ENCODE measurements at places on chromosomes 3 and 15.

DNA sequence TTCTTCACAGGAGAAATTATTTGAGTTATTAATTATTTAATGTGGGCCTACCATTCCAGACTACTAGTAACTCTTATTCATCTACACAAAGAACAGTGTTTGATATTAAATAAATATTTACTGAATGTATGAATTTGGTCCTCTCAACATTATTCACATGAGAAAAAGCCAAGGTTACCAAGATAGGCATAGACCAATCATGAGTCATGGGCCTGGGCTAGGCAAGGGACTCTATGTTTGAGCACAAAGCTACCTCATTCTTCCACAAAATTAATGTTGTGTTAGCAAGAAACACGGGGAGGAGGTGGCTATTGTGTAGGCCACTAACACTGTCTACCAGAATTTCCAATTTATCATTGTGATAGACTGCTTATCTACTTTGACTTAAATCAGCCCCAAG, 115.7 kb downstream of the SERPINI1 start:
- H3K4me1 ChIP-seq: no peaks in the 10 kb centered on the region
- DNase-seq: no peak
- peaks cover 9% of the 10 kb centered on the region for H3K27me3 ChIP-seq
- no peak overlapping the region for H3K27ac ChIP-seq

GRCh38 chr3:41239587-41239986, 40.3 kb downstream of the CTNNB1 start:
- H3K4me3 ChIP-seq: no peak overlapping the region
- no peaks in the 10 kb centered on the region for H3K27me3 ChIP-seq
- no peak overlapping the region for H3K27ac ChIP-seq
- peaks cover 7% of the 10 kb centered on the region for H3K36me3 ChIP-seq
- peaks cover 8% of the 10 kb centered on the region for H3K4me1 ChIP-seq
- no peak for DNase-seq

GRCh38 chr3:195821403-195822130, 9.8 kb upstream of the MUC4 start:
- H3K27ac ChIP-seq: no peak overlapping the region
- H3K27me3 ChIP-seq: peaks cover 19% of the 10 kb centered on the region
- peaks cover 5% of the 10 kb centered on the region for H3K4me1 ChIP-seq
- no peaks in the 10 kb centered on the region for H3K36me3 ChIP-seq
- no peak overlapping the region for H3K4me3 ChIP-seq

DNA sequence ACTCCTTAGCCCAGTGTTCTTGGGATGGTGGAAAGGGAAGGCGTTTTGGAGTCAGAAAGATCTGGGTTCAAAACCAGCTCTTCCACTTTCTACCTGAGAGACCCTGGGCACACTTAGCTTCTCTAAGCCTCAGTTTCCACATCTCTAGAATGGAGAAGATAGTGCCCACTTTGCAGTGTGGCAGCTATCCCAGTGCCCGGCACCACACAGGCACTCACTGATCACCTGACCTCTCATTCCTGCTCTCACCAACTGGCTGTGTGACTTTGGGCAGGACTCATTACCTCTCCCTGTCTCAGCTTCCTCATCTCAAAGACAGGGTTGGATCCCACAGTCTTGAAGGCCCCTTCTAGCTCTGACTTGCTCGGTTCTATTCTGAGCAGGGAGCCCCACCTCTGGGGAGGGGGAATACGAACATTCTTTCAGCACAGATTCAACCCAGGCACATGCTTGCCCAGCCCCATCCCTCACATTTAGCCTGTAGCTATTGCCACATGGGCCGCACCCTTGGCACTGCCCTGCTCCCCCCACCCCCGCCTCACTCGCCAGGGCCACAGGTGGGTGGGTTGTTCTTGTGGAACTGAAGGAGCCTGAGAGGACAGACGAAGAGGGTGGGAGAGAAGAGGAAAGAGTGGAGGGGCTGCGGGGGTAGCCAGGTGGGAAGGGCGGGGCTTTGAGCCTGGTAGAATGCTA, 39.2 kb downstream of the EPHB3 start:
- H3K27ac ChIP-seq: no peak overlapping the region
- peaks cover 10% of the 10 kb centered on the region for H3K36me3 ChIP-seq
- no peak for DNase-seq
- peak overlapping the region; percentile 25 for H3K4me3 ChIP-seq

DNA sequence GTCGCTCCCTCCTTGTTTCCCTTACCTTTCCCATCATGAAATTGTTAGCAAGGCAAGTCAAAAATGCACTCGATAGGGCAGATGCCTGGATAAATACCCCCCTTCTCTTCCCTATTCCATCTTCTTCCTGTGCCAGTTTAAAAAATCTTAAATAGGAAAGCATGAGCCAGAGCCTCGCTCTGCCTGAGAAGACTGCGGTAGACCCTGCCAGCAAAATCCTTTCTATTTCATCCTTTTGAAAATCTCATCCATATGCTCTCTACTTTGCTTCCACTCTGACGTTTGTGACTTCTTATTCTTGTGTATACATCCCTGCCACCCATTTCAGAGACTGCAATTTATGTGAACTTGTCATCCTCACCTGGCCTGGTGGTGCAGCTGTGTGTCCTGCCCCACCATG, 114.6 kb upstream of the ETV5 start:
- no peaks in the 10 kb centered on the region for H3K4me1 ChIP-seq
- peaks cover 4% of the 10 kb centered on the region for H3K36me3 ChIP-seq
- no peak for DNase-seq
- peaks cover 49% of the 10 kb centered on the region for H3K27me3 ChIP-seq

- peaks cover 9% of the 10 kb centered on the region for H3K36me3 ChIP-seq
- H3K27me3 ChIP-seq: no peaks in the 10 kb centered on the region
- no peak for DNase-seq
- H3K4me3 ChIP-seq: no peak overlapping the region
These were observed 85.5 kb downstream of the LRRC28 start for GRCh38 chr15:99336794-99337193.

DNA sequence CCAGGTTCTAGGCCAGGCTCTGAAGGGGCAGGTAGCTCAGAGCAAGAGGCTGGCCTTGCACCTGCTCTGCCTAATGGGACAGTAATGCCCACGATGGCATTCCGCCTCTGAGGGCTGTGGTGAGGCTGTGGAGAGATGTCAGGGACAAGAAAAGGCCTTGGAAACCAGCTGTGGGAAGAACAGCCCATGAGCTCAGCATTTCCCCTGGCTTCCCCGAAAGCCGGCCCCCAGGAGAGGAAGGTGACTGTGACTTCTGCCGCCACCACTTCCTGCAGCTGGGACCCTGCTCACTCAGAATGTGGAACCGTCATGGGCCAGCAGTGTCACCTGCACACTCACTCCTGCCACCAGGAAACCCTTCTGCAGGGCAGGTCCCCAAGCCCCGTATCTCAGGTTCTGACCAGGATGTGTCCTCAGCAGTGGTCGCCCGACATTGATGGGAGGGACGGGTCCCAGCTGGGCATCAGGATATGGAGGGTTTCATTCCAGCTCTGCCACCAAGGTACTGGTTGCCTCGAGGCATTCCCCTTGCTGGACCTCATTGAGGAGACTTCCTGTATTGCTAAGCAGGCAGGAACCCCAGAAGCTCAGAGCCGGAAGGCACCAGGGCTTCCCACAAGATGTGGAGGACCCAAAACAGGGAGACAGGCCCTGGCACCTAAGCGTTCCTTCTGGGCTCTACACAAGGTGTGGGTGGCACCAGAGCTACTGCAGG, 30.7 kb downstream of the SEMA7A start:
- DNase-seq: no peak
- H3K4me3 ChIP-seq: peak overlapping the region; percentile 68
- peaks cover 7% of the 10 kb centered on the region for H3K27me3 ChIP-seq
- peak overlapping the region; percentile 71 for H3K27ac ChIP-seq

- no peak for DNase-seq
- H3K4me3 ChIP-seq: no peak overlapping the region
- no peaks in the 10 kb centered on the region for H3K36me3 ChIP-seq
- H3K4me1 ChIP-seq: no peaks in the 10 kb centered on the region
These were observed 52.1 kb downstream of the TIPARP start for GRCh38 chr3:156726456-156726855.

GRCh38 chr15:78004222-78004727, 73.2 kb downstream of the TBC1D2B start:
- H3K4me1 ChIP-seq: peaks cover 37% of the 10 kb centered on the region
- no peak for DNase-seq
- H3K27me3 ChIP-seq: no peaks in the 10 kb centered on the region
- H3K4me3 ChIP-seq: no peak overlapping the region

- no peaks in the 10 kb centered on the region for H3K4me1 ChIP-seq
- no peak overlapping the region for H3K27ac ChIP-seq
- H3K36me3 ChIP-seq: no peaks in the 10 kb centered on the region
- H3K4me3 ChIP-seq: no peak overlapping the region
These were observed 55.4 kb downstream of the DCBLD2 start for GRCh38 chr3:98846101-98846500.

DNA sequence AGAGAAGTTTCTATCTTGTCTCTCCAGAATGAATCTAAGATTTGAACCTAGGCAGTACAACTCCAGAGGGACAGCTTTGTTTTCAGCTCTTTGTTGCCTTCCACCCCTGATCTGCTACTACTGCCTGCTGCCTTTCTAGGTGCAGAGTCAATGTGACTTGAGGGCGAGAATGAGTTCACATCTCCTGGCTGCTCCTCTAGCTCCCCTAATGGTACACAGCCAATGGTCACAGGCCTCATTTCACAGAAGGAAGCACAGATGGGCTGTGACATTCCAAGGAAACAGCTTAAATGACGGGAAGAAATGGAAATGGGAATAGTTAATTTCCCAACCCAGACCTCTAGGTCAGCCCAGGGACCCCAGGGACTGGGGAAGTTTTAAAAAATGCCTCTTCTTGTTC, 32.4 kb downstream of the FAM43A start:
- no peak overlapping the region for H3K27ac ChIP-seq
- no peaks in the 10 kb centered on the region for H3K36me3 ChIP-seq
- H3K4me1 ChIP-seq: peaks cover 5% of the 10 kb centered on the region
- H3K4me3 ChIP-seq: no peak overlapping the region
- DNase-seq: no peak

- peaks cover 15% of the 10 kb centered on the region for H3K4me1 ChIP-seq
- no peak for DNase-seq
- no peaks in the 10 kb centered on the region for H3K27me3 ChIP-seq
- H3K27ac ChIP-seq: peak overlapping the region; percentile 49
- H3K36me3 ChIP-seq: peaks cover 23% of the 10 kb centered on the region
- no peak overlapping the region for H3K4me3 ChIP-seq
These were observed 19.2 kb upstream of the KPNA1 start for GRCh38 chr3:122533931-122534334.

GRCh38 chr3:69204315-69204957, 82.0 kb upstream of the LMOD3 start:
- DNase-seq: no peak
- H3K27me3 ChIP-seq: no peaks in the 10 kb centered on the region
- no peaks in the 10 kb centered on the region for H3K36me3 ChIP-seq
- H3K4me1 ChIP-seq: peaks cover 10% of the 10 kb centered on the region

GRCh38 chr15:96331144-96331944, 844 bp downstream of the NR2F2 start:
- H3K4me3 ChIP-seq: peak overlapping the region; percentile 74
- H3K27ac ChIP-seq: no peak overlapping the region
- peaks cover 65% of the 10 kb centered on the region for H3K27me3 ChIP-seq
- peaks cover 11% of the 10 kb centered on the region for H3K36me3 ChIP-seq

DNA sequence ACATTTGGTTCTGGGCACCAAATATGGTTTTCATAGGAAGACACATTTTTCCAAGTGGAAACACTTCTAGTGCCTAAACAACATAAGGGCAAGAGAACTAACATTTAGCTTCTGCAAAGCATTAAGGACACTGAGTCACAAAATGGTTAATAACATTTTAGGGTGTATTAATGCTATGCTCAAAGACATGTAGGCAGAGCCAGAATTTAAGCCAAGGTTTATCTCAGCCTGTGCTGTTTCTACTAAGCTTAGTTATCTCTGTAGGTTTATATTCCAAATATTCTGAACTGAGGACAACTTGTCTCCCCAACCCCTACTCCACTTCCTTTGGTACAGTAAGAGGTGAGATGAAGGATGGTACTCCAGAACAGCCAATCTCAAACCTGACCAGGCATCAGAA, 54.1 kb upstream of the AKAP13 start:
- no peaks in the 10 kb centered on the region for H3K36me3 ChIP-seq
- H3K4me1 ChIP-seq: peaks cover 23% of the 10 kb centered on the region
- no peak overlapping the region for H3K27ac ChIP-seq
- DNase-seq: no peak
- H3K27me3 ChIP-seq: no peaks in the 10 kb centered on the region
- no peak overlapping the region for H3K4me3 ChIP-seq

GRCh38 chr3:17155951-17156350, 271.2 kb downstream of the PLCL2 start:
- peaks cover 17% of the 10 kb centered on the region for H3K4me1 ChIP-seq
- no peaks in the 10 kb centered on the region for H3K27me3 ChIP-seq
- peak overlapping the region; percentile 32 for H3K27ac ChIP-seq
- DNase-seq: no peak
- H3K36me3 ChIP-seq: peaks cover 8% of the 10 kb centered on the region
- H3K4me3 ChIP-seq: no peak overlapping the region

GRCh38 chr3:161153480-161153879, 48.3 kb upstream of the B3GALNT1 start:
- no peak overlapping the region for H3K4me3 ChIP-seq
- no peak overlapping the region for H3K27ac ChIP-seq
- no peaks in the 10 kb centered on the region for H3K36me3 ChIP-seq
- peaks cover 2% of the 10 kb centered on the region for H3K4me1 ChIP-seq
- no peak for DNase-seq
- peaks cover 18% of the 10 kb centered on the region for H3K27me3 ChIP-seq

DNA sequence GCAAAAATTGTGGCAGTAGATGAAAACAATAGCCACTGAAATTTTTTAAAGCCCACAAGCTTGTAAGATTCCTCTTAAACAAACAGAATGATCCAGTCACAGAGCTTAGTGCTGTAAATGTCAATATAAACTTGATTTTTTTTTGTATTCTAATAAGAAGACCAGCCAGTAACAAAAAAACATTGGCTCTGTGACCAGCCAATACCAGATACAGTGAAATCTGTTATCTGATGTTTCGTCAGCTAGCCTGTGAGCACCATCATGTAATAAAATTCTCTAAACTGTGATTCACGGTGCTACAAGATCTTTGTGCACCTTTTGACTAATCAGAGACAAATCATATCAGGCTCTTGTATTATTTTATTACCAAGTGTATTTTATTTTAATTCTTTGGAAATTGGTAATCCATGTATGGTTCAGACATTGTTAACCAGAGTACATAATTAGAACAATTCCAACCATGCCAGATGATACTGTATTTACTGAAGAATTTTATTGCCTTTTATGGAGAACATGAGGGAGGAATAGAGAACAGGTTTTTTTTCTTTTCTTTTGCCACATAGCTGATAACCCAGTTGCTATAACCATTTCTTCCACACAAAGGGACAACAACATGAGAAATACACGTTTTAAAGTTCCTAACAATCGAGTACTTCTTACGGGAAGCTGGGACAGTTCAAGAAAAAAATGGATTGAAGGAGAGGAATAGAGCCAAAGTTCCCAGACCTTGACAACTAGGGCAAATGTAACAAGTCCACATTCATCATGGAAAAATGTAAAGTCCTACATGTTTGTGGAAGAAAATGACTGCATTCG, 71.9 kb downstream of the FILIP1L start:
- H3K27ac ChIP-seq: no peak overlapping the region
- no peak overlapping the region for H3K4me3 ChIP-seq
- H3K27me3 ChIP-seq: no peaks in the 10 kb centered on the region
- no peaks in the 10 kb centered on the region for H3K36me3 ChIP-seq
- H3K4me1 ChIP-seq: peaks cover 8% of the 10 kb centered on the region

Measured in T-helper 17 cell (primary cell).